ENCODE measurements at places on chromosomes 2 and 18.

- DNase-seq: no peak
Observed at GRCh38 chr2:174681099-174682006, 82.9 kb downstream of the CHRNA1 start.

- no peak for DNase-seq
Observed at GRCh38 chr18:45175511-45175910, 439.8 kb upstream of the SLC14A2 start.

- DNase-seq: no peak
Observed at GRCh38 chr2:79721966-79722365, 209.1 kb downstream of the CTNNA2 start.

- DNase-seq: no peak
Observed at GRCh38 chr18:8802017-8802672, 96.8 kb downstream of the MTCL1 start.

DNA sequence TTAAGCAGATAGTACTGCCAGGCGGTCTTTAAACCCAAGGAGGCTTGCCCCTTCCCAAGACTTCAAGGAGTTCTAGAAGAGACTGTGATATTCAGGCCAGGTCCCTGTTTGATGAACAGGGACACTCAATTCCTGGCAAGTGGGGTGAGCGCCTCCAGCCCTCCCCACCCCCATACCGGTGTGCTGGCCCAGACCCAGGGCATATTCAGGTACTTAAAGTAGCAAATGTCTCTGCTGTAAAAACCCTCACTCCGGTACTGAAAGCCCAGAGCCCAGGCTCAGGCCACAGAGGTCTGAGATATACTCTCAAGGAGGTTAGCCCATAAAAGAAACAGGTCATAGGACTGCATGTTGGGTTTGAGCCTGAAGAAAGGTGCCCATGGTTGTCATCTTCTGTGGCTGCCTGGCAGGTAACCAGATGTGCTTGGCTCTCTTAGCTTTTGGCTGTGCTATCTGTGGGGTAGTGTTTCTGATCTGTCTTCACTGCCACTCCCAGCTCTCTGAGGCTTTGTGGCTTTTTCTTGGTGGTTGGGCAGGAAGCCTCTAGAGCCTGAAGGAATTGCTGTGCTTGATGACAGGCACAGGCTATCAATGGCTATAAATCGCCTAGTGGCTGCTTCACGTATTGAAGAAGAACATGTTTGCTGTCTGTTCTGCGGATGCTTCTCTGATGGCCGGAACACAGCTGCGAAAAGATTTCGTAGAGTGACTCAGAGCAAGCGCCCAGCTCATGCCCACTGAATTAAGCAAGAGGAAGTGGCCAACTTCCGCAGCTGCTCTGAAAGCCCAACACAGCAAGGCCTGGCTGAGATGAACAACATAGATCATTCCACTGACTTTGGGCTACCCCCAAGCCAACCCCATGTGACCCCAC is 63.3 kb upstream of the ALPP start:
- no peak for DNase-seq

DNA sequence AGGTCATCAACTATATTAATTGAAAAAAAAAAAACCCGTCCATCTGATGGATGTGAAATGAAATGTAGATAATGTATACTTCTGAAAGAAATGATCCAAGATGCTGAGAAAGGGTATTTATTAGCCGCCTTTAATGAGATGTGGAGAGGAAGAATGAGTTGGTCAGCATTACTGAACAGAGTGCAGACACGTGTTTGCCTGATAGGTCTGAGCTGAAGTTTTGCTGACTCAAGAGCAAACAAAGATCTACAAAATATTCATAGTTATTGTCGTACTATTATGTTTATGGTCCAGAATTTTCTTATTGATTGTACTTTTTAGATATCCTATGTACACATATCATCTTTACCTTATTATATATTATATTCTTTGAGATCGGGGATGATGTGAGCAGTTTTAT is 235.3 kb downstream of the RDH14 start:
- no peak for DNase-seq

DNA sequence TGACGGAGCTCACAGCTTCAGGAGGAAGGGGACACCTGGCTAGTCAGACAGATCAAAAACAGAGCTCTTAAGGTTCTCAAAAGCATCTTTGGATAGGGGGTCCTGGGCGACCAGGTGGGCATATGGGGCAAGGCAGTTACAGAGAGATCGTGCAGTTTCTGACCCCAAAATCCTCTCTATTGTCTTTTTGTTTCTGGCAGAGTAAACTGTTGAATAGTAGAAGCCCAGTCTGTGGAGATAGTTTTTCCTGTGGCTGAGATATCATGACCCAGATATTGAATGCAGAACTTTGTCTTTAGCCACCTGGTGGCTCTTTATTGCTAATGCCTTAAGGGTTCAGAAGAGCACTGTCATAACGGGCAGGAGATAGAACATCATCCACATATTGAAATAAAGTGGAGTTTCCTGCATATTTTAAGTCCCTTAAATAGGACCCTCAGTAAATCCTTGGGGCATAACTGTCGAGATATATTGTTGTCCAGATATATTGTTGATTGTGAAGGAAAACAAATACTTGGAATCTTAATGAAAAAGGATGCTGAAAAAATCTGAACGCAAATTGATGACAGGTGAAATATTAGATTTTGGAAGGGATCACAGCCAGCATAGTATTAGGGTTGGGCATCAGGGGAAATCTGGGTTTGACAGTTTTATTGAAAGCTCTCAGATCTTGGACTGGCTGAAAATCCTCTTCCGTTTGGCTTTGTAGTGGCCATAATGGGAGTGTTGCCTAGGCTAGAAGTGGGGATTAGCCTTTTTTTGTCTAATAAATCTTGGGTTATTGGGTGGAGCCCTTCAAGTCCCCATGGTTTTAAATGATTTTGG is 14.1 kb upstream of the ZDBF2 start:
- no peak for DNase-seq

DNA sequence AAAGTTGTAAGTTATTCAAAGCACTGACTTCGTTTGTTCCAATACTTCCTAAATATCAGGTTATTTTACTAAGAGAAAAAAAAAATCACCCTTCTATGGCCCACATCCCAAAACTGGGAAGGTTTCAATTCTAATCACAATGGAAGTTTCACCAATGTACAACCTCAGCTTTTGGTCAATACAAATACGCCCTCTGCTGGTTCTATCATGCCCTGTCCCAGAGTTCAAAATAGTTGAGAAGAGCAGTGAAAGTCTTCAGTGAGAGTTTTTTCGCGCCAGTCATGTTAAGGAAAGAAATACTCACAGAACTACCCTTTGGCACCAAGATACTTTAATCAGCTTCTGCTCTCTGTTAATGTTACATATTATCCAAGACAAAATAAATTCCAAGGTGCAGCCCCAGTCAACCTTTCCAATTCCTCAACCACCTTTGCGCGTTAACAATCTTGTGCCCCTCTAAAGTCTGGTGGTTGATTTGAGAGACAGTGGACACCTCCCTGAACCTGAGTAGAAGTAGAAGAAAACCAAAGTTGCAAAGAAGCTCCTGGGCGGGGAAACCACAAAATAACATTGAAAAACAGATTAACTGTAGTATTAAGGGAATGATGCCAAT is 59.9 kb downstream of the SUMO1 start:
- DNase-seq: peak; percentile 15

DNA sequence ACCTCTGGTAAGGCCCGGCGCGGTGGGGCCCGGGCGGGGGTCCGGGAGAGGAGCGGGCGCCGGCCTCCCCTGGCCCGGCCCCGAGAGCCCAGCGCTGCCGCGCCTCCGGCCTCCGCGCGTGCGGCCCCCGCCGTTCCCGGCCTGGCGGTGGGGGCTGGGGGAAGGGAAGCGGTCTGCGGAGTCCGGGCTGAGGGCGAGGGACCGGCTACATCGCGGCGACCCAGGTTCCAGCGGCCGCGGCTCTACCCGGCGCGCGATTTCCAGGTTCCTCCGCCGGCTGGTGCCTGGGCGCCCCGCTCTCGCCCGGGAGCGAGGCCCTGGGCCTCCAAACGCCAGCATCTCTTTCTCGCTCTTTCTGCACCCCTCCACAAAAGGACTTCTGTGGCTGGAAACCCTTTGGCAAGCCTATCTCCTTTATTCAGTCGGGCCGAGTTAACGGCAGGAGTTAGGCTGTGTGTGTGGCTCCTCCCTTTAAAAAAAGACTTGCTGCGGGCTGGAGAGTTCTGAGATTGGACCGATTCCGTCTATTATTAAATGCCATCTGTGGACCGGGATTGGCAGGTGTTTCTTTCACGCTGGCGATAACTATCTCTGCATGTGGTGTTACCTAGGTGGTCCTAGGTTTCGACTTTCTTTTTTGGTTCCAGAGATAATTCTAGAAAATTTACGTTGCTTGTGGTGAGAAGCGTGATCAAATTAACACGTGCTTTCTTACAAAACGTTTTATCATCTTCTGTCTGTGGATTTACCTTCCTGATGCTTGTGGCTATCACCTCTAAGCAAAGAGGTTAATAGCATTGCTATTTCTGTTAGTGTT is 592 bp downstream of the ME2 start:
- DNase-seq: no peak

GRCh38 chr2:219991116-219991515 is 363.7 kb downstream of the SLC4A3 start:
- no peak for DNase-seq

- no peak for DNase-seq
Observed at GRCh38 chr18:3466045-3466444, 16.1 kb downstream of the TGIF1 start.

DNA sequence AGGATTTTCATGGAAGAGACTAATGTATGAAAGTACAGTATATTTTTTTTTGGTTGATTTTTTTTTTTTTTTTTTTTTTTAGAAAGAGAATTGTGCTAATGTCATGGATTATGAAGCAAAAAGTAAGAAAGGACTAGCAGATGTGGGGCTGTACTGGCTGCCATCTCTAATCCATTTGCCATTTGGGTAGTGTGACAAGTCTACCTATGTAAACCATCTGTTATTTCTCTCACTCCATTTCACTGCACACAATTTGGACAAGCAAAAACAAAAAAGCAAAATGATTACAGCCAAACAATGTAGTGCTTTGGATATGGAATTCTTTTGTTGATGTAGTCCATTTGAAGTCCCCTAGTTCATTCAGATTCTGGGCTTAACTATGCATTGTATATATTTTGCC is 1355.4 kb downstream of the LRP1B start:
- no peak for DNase-seq

DNA sequence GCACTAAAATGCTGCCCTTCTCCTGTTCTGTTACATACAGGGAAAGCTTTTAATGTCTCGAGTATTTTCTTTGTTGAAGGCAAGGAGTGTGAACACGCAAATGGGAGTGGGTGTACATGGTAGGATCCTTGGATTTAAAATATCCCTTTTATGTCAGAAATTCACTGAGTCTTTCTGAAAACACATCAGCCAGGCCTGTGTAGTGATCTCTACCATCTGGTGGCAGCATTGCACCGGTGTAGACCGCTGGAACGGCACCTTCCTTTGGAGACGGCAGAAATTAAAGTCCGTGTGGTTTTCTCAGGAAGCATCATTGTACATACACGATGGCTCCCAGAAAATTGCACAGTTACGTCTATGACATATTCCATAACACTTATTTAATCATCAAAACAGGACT is 515.8 kb downstream of the GALR1 start:
- DNase-seq: no peak

DNA sequence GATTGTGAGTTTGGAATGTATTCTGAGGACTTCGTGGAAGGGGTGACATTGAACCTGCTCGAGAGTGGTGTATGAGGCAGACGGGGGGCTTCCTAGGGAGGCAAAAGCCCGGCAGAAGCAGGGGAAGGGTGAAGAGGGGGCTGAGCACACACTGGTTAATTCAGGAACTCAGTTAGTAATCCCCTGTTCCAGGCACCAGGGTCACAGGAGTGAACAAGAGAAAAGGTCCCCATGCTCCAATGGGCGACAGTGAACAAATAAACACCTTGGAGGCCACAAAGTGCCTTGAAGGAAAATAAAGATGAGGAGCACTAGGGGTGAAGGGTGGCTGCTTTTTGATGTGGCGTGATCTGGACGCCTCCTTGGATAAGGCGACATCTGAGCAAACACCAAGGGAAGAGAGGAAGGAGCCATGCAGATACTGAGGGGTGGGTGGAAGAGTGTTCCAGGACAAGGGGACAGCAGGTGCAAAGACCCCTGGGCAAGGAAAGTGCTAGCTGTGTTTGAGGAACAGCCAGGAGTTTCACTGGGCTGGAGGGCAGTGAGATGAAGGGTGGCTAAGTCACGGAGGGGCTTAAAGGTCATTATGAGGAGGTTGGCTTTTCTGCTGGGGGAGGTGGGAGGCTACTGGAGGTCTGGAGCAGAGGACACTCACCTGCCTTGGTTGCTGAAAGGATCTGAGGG is 26.7 kb upstream of the ASB18 start:
- DNase-seq: no peak

DNA sequence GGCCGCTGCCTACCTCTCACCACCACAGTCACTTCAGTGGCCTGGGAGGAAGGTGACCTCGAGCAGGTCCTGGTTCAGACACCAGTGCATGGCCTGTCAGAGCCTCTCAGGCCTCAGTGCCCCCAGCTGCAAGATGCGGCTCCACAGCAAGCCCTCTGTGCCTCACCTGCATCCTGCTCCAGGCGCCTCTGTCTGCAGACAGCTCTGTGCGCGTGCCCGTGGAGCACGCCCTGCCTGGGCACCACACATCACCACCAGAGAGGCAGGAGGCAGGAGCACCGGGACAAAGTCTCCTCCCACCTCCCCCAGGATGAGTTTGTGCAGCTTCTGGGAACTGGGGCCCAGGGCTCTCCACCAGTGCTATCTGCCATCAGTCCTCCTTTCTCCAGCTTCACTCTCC is 98.7 kb downstream of the TFCP2L1 start:
- DNase-seq: no peak

DNA sequence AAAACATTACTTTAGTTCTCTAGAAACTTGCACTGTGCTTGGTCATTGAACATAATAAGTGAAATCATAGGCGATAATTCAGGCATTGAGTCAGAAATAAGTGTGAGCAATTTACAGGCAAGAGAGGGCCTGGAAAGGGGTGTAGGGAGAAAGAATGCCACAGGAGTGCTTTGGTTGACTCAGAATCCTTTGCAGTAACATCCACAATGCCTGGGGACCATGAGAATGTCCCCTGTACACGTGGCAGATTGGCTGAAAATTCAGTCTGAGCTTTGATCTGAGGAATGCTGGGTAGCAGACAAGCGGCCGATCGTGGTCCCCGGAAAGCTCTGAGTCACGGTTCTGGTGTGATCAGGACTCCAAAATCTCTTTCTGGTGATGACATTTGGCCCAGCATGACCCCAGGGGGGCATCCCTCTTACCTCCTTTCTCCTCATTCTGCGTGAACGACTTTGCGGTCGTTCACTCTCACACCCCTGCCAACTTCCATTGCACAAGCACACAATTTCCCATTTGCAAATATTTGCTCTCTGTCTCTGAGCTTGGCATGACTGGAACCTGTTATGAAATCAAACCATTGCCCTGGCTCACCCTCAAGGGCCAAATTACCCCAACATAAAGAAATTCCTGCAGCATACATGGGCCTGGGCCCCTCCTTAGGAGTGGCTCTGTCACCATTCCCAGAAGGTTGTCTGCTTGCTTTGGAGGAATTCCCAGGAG is 305.0 kb upstream of the EPAS1 start:
- peak; percentile 74 for DNase-seq

GRCh38 chr18:56493531-56493930 is 144.9 kb downstream of the TXNL1 start:
- DNase-seq: no peak

DNA sequence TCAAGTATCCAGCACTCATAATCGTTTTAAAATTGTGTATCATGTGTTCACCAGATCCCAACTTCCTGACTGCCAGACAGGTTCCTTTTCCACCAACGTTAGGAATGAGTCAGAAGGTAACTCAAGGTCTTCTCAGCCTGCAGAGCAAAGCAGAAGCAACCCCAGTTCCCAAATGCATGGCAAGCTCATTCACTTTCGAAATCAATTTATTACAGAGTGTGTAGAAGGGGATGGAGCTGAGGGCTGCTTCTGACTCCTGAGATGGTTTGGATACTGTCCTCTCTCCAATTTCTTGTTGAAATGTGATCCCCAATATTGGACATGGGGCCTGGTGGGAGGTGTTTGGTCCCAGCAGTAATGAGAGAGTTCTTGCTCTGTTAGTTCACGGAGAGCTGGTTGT is 114.5 kb downstream of the PIEZO2 start:
- no peak for DNase-seq

Data from T1000 (cell line).